ENCODE measurements at places on chromosomes 6 and 20.

DNA sequence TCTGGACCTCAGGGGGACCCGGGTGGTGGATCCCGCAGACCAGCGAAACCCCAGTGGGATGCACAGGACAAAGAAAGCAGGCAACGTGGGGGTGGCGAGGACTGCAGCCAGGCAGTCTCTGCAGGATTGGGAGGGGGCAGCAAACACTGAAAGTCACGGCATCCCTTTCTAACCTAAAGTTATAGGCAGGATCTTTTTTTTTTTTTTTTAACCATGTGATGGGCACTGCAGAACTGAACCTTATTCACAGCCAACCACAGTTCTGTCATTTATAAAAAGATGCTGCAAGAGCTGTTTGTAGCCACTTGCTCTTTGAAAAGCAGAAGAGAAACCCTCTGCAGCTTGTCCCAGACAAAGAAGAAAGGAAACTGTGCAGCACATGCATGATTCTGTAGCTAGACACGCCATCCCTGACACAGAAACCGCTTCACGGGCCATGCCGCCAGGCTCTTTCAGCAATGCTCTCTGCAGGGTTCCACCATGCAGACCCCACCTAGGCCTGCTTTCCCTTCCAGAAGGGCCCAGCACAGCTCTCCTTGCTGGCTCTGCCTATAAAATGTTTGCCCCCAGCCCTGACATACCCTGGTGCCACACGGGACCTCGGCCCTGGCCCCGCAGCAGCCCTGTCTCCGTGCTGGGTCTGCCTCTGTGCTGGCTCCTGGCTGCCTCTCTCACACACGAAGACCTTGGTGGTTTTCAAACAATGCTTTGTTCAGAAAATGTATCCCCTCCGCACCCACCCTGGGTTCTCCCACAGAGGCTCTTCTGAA, 70.8 kb downstream of the PYGB start:
- no peak for DNase-seq

DNA sequence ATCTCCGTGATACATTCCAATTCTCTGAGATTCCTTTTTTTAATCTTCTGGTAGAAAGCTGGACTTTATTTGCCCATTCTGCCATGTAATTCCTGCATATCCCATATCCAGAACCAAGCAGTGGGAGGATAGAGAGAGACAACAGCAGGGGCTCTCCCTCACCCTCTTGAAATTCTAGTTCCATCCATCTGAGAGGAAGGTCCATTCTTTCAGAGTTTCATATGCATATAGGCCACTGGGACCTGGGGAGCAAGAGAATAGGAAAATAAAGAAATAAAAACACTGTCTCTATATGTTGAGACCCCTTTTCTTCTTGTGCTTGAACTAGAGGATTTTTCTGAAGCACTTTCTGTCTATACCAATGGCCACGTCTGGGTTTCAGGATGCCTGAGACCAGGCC, 147.9 kb upstream of the STMND1 start:
- DNase-seq, result no peak

GRCh38 chr6:33837971-33838665, 34.3 kb upstream of the MLN start:
- DNase-seq, result peak; percentile 68

- DNase-seq, result no peak
These were observed 256 bp downstream of the CDK19 start for GRCh38 chr6:110815015-110815410.

DNA sequence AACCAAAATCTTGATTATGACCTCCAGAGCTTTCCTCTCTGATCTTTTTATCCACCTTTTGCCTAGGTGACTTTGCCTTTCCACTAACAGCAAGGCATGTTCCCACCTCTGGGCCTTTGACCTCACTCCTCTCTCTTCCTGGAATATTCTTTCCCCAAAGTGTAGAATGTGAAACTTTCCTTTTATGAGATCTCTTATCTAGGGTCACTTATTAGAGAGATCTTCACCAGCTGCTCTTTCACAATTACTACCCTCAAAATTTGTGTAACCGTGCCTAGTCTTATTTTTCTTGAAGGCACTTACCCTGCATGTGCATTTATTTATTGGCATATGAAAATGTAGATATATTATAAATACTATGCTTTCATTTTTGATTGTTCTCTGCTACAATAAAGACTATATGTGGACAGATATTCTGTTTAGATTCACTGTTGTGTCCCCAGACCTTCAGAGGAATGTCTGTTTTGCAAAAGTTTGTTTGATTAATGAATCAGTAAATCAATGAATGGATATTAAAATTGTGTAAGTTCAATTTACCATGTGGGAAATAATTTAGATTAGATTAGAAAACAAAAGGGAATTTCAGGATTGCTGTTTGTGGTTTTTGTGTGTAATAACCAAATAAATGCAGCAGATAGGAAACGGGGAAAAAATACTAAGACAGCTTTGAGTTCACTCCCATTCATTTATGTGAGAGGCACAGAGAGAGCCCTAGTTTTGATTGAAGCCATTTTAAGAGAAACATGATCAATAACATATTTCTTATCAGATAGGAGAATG, 207.0 kb downstream of the ADGB start:
- no peak for DNase-seq

- DNase-seq, result peak; percentile 52
These were observed 318.0 kb downstream of the RFPL4B start for GRCh38 chr6:112665114-112665513.

- no peak for DNase-seq
These were observed 512.8 kb upstream of the CHD6 start for GRCh38 chr20:42130810-42131596.

DNA sequence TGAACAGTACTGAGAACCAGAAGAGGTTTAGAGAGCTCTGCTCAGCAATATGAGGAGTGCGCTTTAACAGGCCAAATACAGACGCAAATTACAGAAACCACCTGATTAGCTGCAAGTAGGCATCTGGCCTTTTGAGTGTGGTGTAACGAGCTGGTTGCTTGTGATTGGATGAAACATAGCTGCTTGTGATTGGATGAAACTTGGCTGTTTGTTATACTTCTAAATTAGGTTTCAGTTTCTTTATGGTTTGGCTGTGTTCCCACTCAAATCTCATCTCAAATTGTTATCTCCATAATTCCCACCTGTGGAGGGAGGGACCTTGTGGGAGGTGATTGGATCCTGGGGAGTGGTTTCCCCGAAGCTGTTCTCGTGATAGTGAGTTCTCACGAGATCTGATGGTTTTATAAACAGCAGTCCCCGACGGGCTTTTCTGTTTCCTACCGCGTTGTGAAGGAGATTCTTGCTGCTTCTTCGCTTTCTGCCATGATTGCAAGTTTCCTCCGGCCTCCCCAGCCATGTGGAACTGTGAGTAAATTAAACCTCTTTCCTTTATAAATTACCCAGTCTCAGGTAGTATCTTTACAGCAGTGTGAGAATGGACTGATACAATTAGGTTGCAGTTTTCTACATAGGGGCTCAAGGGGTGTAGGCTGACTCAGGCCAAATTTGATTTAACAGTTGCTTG, 655.9 kb upstream of the MAN1A1 start:
- DNase-seq, result peak; percentile 1

DNA sequence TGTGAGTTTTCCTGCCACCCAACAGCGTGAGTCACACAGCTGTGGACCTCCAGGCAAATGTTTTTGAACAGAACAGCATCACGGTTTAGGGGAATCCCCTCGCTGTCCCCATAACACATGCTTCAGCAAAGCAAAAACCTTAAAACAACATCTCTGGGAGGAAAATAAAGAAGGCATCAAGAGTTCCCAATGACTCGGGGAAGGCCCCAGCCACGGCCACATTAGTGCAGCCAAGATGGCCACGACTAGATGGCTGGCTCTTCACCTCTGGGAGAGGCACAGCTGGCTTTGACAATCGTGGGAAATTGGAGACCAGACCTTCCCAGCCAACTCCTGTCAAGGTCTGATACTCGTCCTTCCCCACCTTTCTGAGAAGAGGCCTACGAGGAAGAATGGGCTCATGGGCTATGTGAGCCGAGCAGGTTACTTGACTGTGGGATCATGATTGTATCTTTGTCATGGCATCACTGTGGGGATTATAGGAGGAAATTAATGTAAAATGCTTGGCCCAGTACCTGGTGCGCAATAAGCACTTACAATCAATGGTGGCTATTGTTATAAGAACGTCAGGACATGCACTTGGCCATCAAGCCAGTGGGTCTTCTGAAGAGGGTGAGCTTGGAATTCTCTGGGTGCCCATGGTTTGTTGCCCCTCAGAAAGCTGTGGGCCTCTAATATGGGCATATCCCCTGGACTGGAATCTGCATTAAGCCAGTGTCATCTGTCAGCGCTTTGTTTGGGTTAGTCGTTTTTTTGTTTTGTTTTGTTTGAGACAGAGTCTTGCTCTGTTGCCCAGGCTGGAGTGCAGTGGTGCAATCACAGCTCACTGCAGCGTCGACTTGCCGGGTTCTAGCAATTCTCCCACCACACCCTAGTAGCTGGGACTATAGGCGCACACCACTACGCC, 43.6 kb downstream of the FGD2 start:
- peak; percentile 84 for DNase-seq

DNA sequence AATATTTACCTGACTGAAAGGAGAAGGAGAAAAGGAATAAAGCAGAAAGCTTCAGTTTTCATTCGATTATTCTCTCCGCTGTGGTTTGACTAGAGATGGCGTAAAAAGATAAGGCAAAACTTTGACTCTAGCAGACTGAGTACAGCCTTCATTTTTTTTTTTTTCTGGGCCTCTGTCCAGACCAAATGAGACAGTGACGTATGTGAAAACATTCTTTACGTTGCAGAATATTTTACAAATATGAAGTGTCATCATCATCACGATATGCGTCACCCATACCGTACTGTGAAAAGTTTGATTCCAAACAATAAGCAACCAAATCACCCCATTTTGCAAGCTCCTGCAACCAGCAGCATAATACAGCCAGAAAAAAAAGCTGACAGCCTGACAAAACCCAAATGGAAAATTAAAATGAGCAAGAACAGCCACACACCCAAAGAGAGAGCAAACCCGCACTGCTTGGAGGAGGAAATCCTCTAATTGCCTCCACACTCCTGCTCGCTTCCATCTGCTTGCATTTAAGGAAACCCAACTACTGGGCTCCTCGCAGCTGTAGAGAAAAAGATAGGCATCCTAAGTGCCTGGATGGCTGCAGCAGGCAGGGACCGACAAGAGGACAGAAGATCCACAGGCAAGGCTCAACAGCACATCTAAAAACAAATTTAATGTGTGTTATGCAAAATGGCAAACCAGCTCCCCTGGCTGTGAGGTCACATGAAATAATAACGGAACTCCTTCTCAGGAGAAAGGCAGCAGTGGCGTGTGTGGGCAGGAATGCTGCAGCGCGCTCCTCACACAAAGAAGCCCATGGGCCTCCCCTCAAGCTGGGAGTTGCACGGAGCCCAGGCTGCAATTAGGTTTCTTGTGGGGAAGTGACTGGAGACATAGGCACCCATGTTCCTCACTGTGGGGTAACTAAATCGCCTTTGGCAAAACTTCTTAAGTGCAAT, 113.1 kb downstream of the FYN start:
- no peak for DNase-seq

GRCh38 chr20:43901296-43901695, 13.4 kb upstream of the TOX2 start:
- DNase-seq, result peak; percentile 40

DNA sequence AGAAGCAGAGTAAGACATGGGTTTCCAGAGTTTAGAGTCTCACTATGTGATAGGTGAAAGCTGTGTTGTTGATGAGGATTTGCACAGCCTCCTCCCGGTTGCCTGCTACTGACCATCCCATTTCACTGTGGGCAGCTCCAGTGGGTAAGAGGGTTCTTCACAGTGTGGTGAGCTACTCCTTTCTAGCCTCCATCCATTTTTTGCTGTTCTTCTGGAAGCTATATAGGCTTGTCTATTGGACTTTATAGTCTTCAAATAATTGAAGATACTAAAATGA, 13.4 kb downstream of the UST start:
- DNase-seq, result no peak

DNA sequence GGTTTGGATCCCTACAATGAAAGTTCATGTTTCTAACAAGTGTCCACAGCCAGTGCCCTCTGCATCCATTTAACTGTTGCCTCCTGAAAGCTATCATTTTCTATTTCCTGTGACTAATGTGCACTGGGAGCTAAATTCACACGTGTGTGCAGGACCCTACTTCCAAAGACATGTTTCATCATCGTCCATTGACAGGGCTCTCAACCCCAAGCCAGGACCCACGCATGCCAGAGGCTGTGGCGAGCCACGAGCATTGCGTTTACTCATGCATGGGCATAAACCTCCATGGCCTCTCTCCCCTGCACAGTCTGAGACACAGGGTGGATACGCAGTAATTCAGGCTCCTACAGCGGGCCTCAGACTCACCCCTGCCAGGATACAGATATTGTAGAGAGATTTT, 153.2 kb downstream of the MAFB start:
- peak; percentile 19 for DNase-seq

GRCh38 chr6:25017932-25018567, 82.3 kb upstream of the RIPOR2 start:
- DNase-seq, result peak; percentile 48

DNA sequence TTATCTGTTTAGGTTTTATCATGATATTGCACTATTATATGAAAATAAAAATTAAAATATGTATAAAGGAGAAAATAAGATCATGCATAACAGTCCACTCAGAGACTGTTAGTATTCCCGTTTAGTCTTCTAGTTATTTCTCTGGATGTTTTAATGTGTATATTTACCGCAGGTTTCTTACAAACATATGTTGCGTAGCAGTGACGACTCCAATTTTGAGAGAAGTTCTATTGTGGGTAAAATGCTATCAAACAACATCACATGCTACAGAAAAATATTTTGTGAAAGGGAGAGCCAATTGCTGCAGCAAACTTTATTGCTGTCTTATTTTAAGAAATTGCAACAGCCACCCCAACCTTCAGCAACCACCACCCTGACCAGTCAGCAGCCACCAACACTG, 72.4 kb upstream of the NXT1 start:
- DNase-seq, result no peak

DNA sequence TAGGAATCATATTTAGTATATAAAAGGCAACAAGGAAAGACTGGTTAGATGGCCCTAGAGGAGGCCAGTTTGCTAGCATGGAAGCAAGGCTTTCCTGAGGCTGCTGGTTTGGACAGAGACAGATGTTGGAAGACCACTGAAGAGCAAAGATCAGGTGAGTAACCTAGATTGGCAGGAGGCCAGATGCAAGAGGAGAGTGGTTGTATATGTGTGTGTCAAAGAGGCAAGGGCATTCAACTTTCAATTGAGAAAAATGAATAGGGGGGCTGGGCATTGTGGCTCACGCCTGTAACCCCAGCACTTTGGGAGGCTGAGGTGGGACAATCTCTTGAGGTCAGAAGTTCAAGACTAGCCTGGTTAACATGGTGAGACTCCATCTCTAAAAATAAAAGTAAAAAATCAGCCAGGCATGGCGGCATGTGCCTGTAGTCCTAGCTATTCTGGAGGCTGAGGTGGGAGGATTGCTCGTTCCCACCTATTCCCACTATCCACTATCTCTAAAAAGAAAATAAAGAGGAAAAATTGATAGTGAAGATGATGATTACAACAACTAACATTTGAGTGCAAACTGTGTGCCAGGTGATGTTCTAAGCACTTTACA, 79.8 kb downstream of the PRDM1 start:
- peak; percentile 58 for DNase-seq

DNA sequence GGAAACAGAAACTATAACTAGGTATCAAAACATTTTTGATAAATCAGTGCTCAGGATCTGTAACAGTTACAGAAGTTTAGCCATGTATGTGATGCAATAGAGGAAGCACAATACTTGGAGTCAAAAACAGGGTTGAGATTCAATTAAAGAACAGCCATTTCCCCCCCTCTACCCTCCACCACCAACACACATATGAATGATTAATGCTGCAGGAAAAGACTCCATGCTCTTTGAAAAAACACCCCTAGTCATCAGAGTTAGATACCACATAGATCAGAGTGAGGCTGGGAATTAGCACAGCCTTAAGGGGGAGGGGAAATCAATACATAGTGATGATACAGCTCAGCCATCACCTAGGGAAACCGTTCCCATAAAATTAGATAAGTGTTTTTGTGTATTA, 108.9 kb upstream of the EMILIN3 start:
- no peak for DNase-seq

Data from ELR (cell line).